ENCODE measurements at places on chromosomes 13 and 19.

DNA sequence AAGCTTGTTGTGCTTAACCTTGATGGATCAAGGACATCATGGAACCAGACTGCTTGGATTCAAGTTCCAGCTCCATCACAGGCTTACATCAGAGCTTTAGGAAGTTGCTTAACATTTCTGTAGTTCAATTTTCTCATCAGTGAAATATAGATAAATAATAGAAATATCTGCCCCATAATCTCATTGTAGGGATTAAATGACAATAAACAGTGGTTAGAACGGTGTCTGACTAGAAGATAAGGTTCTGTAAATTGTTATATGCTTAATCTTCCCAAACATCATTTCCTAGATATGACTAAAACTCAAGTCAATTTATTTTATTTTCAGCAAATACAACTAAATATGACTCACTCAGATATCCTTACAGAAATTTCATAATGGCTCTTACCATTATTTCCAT lies 83.5 kb downstream of the SLITRK1 start:
- DNase-seq, result no peak

GRCh38 chr13:111031531-111031961 lies 83.6 kb upstream of the ARHGEF7 start:
- no peak for DNase-seq

DNA sequence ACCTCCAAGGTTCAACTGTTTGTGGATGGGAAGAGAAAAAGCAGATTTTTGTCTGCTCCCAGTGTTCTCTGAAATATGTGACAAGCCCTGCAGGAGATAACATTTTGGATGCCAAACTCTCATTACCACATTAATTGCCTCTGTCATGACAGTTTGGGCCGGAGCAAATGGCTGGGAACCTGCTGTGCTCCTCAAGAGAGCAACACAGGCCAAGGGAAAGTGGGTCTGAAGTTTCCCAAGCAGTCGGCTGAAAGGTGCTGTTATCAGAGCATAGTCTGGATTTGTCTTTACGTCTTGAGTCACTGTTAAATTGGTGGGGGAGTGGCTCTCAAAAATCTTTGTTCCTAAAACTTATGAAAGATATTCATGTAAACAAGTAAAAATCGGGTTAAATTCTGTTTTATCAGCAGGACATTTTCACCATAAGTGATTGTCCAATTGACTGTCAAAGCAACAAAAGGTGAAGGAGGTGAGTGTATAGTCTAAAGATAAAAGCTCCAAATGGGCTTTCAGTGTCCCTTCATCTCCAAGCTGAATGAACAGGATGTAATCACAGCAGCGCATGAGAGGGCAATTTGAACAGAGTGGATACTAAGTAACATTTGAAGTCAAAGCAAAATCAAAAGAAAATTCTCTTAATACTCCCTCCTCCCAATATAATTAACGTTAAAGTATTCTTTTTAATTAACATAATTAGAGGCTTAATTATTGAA lies 844.8 kb downstream of the PCDH17 start:
- DNase-seq, result no peak

DNA sequence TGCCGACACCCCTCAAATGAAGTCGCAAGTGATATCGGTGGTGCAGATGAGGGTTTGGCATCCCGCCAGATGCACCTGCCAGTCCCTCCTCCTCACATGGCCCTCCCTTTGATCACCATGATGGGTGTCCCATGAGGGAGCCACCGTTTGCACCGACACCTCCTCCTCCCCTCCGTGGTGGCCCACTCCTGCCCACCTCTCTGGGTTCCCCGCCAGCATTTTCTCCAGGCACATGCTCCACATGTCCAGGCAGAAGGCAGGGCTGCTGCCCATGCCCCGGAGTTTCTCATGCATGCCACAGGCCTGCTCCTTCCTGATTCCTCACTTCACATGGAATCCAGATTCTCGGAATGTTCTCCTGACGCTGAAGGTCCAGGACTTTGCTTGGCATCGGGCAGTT lies 49.3 kb downstream of the COL4A2 start:
- DNase-seq, result no peak

DNA sequence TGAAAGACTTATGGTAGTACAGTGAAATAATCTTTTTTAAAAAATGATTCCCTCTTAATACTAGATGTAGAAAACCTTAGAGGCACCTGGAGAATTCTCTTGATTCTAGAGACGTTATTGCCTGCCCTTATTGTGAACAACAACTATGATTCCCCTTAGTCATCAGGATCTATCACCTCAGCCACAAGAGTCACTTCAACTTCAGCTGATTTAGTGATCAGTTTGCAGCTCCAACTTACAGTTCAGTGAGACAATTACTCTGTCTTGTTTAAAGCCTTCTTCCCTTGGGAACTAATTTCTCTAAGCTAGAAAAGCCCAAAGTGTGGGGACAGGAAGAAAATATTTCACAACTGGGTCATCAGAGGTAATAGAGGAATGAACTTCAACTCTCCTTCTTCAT lies 254.3 kb upstream of the SLITRK1 start:
- no peak for DNase-seq

- DNase-seq, result no peak
These were observed 106.7 kb downstream of the PCCA start for GRCh38 chr13:100195568-100195967.

DNA sequence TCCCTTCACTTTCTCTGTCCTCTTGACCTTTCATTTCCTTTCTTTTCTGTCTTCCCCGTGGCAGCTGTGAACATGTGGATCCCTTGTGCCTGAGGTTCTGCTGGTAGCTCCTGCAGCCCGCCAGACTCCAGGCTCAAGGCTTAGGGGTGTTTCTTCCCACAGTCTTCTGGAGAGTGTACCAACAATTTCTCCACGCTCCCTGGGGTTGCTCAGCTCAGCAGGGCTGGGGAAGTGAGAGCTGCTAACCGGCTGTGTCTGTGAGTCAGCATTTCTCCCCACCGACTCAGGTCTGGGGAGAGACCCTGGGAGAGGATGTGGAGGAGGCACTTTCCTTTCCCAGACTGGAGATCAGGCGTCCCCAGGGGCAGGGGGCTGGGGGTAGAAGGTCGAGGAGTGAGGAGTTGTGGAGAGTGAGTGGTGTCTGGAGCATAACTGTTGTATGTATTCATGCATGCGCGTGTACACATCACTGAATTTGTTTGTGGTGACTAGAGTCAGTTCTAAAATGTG lies 193.6 kb downstream of the KCNRG start:
- DNase-seq, result no peak

- DNase-seq, result no peak
These were observed 42.0 kb downstream of the CYSLTR2 start for GRCh38 chr13:48695776-48696175.

GRCh38 chr13:106468207-106468606 lies 67.3 kb downstream of the EFNB2 start:
- DNase-seq, result no peak

GRCh38 chr13:111239764-111240670 lies 80.4 kb upstream of the TEX29 start:
- no peak for DNase-seq

DNA sequence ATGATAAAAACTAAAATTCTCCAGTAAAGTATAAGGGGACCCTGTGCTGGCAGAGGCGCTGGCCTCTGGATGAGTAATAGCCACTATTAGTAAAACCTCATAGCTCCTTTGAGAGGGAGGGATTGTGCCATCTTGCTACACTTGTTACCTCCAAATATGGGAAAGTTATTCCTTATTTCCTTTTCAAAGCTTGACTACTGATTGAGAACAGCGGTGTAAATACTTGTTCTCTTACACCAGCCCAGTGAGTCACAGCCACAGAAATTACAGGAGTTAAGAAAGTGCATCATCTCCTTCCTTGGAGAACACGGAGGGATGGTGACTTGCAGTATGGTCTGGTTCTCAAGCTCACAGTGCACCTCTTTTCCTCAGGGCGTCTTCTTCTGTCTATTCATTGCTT lies 379.0 kb downstream of the EFNB2 start:
- DNase-seq, result no peak

- no peak for DNase-seq
These were observed 131.3 kb downstream of the SLC7A1 start for GRCh38 chr13:29464105-29464679.

- no peak for DNase-seq
These were observed 96.2 kb downstream of the LHFPL6 start for GRCh38 chr13:39506559-39507390.

- no peak for DNase-seq
These were observed 9.8 kb downstream of the SIGLEC10 start for GRCh38 chr19:51407511-51408131.

- DNase-seq, result no peak
These were observed 17.8 kb upstream of the ZNF730 start for GRCh38 chr19:23098988-23099387.

DNA sequence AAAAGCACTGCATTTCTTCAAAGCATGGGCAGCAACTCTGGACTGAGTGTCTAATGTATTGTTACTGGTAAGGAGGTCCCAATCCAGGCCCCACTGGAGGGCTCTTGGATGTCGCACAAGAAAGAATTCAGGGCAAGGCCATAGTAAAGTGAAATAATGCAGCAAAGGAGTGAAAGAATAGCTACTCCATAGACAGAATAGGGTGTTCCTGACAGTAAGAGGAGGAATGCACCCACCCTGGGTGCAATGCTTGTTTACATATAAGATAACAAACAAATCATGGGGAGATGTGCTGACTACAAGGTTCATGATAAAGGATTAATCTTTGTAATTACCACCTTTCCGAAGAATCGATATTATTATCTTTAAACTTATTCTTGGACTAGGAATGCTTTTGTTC lies 58.8 kb upstream of the ABCC4 start:
- no peak for DNase-seq

DNA sequence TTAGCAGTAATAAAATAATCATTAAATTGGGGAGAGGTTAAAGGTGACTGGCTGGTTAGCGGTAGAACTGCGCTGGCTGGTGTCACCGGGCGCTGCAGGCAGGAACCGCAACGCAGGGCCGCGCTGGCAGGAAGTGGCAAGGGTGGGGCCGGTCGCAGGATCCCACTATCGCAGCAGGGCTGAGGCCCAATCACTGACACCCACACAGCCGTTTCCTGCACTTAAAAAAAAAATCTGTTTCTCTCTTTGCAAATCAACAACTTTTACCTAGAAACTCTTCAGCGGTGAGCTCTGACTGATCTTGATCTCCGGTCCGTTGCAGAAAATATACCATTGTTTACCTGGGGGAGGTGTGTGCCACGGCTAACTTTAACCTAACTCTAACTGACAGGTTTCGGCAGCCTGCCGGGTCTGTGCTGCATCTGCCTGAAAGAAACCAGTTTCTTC lies 46.9 kb downstream of the KLF2 start:
- DNase-seq, result no peak

GRCh38 chr13:27954406-27954851 lies 14.7 kb downstream of the CDX2 start:
- DNase-seq, result no peak

- DNase-seq, result no peak
These were observed 6.5 kb upstream of the LTBP4 start for GRCh38 chr19:40594657-40595091.

DNA sequence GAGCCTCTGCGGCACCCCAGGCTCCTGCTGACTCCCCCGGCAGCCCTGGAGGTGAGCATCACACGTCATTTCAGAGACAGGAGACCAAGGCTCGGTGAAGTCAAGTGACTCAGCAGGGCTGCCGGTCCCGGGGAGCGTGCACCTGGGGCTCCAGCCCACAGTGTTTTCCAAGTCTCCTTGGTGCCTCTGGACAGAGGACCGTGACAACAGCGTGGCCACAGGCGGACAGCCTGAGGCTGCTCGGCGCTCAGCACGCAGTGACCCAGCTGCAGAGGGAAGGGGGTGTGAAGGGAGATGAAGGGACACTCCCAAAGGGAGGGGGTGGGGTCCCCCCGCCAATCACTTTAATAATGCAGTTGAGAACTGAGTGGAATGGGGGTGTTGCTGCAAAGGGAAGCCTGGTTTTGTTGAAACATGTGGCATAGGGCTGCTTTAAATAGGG lies 17.5 kb upstream of the ASPDH start:
- DNase-seq, result no peak

DNA sequence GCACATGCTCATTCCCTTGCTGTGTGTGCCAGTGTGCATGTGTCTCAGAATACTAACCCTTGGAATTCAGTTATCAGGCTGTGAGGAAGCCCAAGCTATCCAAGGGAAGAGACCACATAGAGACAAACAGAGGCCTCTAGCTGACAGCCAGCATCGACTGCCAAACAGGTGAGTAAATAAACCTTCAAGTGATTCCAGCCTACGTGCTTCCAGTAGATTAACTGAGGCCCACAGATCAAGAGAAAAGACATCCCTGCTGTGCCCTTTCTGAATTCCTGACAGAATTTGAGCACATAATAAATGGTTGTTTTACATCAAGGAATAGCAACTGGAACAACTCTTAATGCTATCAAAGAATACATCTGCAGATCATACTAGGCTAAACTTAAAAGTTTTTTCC lies 17.5 kb downstream of the ZC3H13 start:
- no peak for DNase-seq

DNA sequence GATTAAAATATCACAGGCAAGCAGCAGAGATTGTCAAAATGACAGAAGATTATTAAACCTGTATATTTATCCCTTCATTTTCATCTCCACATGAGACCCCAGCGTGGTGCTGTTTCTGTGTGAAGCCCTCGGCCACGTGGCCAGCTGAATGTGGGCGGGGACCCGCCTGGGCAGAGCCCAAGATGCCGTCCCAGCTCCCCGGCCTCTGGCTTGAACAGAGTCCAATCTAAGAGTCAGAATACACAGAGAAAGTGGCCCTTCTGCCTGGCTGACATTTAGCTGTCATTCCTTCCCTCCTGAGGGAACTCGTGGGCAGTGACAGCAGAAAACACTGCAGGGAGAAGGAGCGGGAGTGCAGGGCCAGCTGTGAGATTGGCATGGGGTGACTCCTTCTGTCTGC lies 34.9 kb upstream of the UQCRFS1 start:
- no peak for DNase-seq

- DNase-seq, result no peak
These were observed 30.8 kb upstream of the USE1 start for GRCh38 chr19:17184371-17184841.

GRCh38 chr13:25489238-25489637 lies 117.5 kb downstream of the ATP8A2 start:
- no peak for DNase-seq

DNA sequence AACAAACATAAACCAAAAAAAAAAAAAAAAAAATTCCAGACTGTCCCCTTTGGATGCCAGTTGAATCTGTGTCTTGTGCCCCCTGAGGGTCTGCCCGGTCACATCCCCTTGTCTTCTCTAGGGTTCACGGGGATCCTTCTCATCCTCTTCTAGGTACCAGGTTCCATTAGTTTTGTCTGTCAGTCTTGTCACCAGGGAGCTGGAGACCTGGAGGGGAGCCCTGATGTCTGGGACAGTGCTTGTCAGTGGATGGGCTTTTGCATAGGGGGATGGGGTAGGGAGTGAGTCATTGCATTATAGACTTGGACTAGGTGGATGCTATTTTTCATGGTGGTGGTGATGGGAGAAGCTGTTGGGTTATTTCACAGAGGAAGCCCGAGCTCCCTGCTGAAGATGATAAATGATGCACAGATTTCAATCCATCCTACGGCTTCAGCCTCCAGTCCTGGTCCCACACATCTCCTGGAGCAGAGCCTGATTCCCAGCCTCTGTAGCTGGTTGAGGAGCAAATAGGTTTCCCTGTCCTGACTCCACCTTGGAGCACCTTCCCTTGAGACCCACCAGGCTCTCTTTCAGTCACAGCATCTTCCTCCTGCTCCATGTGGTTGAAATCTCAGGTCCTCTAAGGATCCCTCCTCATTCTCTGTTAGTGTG lies 26.0 kb downstream of the WTIP start:
- DNase-seq, result no peak
